Pancreas (tissue), 10 donors: ENCODE measurements at places on chromosomes 2 and 18. TPM values are rescaled to one million over a fixed set of nuclear protein-coding genes. Genes with fewer than 3 reads are reported as not detected.

GRCh38 chr2:227973241-227973640, 101.8 kb downstream of the DAW1 start:
- H3K27ac ChIP-seq = no peak overlapping the region
- H3K27me3 ChIP-seq = no peaks in the 10 kb centered on the region
- H3K36me3 ChIP-seq = no peaks in the 10 kb centered on the region

- no peaks in the 10 kb centered on the region for H3K4me1 ChIP-seq
- no peak overlapping the region for H3K27ac ChIP-seq
- no peak overlapping the region for H3K4me3 ChIP-seq
- DNase-seq = no peak
Measured at GRCh38 chr2:129347486-129348217, 631.8 kb upstream of the RAB6C start.

- DNase-seq = no peak
- H3K4me1 ChIP-seq = peaks cover 17% of the 10 kb centered on the region
- no peak overlapping the region for H3K27ac ChIP-seq
Measured at GRCh38 chr2:231927566-231927890, 1.3 kb upstream of the NPPC start.

DNA sequence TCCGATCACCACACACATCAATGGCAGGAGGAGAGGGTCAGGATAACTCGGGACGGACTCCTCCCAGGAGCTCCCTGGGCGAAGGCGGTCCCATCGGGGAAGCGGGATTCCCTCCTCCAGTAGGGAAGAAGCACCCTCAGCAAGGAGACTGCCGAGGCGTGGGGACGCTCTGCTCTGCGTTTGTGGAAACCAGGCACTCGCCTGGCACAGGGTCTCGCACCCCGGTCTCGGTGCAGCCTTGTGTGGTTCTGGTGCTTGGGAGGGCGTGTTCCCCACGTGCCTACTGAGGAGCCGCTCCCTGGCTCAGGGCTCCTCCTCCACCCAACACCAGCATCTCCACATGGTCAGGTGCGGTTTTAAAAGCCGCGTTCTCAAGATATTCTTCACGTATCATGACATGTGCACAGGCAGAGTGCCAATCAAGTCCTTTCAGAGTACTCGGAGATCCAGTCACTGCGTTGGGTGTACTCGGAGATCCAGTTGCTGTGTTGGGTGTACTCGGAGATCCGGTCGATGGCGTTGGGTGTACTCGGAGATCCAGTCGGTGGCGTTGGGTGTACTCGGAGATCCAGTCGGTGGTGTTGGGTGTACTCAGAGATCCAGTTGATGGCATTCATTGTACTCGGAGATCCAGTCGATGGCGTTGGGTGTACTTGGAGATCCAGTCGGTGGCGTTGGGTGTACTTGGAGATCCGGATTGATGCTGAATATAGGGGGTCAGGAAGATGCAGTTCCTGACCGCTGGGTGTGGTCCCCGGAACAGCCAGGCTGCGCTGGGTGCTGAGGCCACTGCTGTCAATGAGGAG, 117.5 kb downstream of the RTP5 start:
- DNase-seq = no peak
- H3K4me3 ChIP-seq = no peak overlapping the region
- H3K36me3 ChIP-seq = no peaks in the 10 kb centered on the region
- H3K27ac ChIP-seq = no peak overlapping the region
- H3K27me3 ChIP-seq = no peaks in the 10 kb centered on the region

GRCh38 chr2:124995185-124995912, 970.3 kb downstream of the CNTNAP5 start:
- DNase-seq = no peak
- no peak overlapping the region for H3K27ac ChIP-seq
- no peak overlapping the region for H3K4me3 ChIP-seq

Gene CELF4
- 3.0 TPM for polyA plus RNA-seq

Gene DNAH7
- 2.8 TPM for polyA plus RNA-seq

DNA sequence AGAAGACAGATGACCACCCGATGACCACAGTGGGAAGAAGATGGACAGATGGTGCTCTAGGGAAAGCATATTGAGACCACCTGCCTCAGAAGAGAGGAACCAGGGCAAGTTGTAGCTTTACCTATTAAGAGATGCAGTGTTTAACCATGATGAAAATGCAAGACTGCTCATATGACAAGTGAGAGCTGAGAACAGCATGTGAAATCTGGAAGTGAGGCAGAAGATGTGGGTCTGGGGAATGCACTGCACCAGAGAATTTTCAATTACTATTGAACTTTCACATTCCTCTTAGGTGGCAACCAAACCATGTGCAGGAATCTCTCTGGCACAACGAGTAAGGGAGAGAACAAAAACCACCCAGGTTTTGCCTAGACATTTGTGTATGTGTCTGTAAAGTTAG, 184.8 kb upstream of the CRIM1 start:
- no peak overlapping the region for H3K4me3 ChIP-seq
- no peaks in the 10 kb centered on the region for H3K27me3 ChIP-seq
- DNase-seq = no peak
- no peaks in the 10 kb centered on the region for H3K4me1 ChIP-seq
- no peak overlapping the region for H3K27ac ChIP-seq

Gene LRRC30
- polyA plus RNA-seq = not detected

Gene VWC2L
- polyA plus RNA-seq = 0.12 TPM

GRCh38 chr2:127106991-127107621, at the start of gene BIN1:
BIN1 (minus strand) TSS chr2:127107154; CDS start chr2:127106943, 211 bp downstream.
- no peaks in the 10 kb centered on the region for H3K27me3 ChIP-seq
- DNase-seq = peak; percentile 92
- H3K4me3 ChIP-seq = peak within 1 kb of the TSS; percentile 74
- H3K4me1 ChIP-seq = peaks cover 4% of the 10 kb centered on the region
- no peaks in the 10 kb centered on the region for H3K36me3 ChIP-seq

Gene SPIRE1
- 6.8 TPM for polyA plus RNA-seq

DNA sequence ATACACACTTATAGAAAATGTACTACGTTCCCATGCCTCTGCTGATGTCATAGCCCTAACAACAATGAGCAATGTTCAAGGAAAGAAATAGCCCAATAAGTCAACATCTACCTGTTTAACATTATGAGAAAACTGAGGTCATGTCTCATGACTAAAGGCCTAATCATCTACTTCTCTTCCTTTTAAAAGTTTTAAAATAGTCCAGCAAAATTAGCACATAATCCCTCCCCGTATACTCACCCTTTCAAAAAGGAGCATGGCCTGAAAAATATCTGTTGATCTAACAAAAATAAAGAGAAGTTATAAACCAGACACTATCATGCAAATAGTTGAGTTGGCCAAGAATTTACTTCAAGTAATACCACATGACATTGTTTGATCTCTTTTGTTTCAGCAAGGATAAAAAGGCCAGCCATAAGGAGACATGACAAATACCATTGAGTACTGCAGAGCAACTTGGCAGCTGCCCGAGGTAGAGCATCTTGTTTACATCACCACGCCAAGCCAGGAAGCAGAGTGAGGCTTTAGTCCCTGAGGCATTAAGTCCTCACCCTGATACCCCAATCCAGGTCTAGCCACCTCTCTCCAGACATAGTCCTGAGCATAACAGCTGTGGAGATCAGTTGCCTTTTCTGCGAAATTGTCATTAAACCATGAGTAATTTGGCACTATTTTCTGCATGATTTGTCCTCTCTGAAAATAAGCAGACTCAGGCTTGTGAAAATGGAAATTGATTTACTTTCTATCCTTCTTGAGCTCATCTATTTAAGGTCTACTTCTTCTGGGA, 137.4 kb upstream of the ETAA1 start:
- DNase-seq = peak; percentile 15
- no peak overlapping the region for H3K4me3 ChIP-seq
- no peaks in the 10 kb centered on the region for H3K36me3 ChIP-seq
- no peaks in the 10 kb centered on the region for H3K4me1 ChIP-seq

GRCh38 chr18:55086906-55087305, 127.6 kb upstream of the CCDC68 start:
- DNase-seq = no peak
- H3K36me3 ChIP-seq = no peaks in the 10 kb centered on the region
- H3K27me3 ChIP-seq = no peaks in the 10 kb centered on the region
- no peak overlapping the region for H3K27ac ChIP-seq
- H3K4me3 ChIP-seq = no peak overlapping the region

Gene GREB1
- polyA plus RNA-seq = 6.2 TPM

- DNase-seq = no peak
- no peaks in the 10 kb centered on the region for H3K36me3 ChIP-seq
- no peak overlapping the region for H3K27ac ChIP-seq
- no peak overlapping the region for H3K4me3 ChIP-seq
Measured at GRCh38 chr18:59833785-59834184, 66.0 kb upstream of the PMAIP1 start.

GRCh38 chr2:15092691-15093090, 460.2 kb downstream of the LRATD1 start:
- H3K27me3 ChIP-seq = no peaks in the 10 kb centered on the region
- no peaks in the 10 kb centered on the region for H3K36me3 ChIP-seq
- DNase-seq = no peak
- H3K4me1 ChIP-seq = no peaks in the 10 kb centered on the region

GRCh38 chr2:149438330-149438960, 108.1 kb downstream of the LYPD6 start:
- no peaks in the 10 kb centered on the region for H3K4me1 ChIP-seq
- H3K4me3 ChIP-seq = no peak overlapping the region
- H3K27ac ChIP-seq = no peak overlapping the region
- no peaks in the 10 kb centered on the region for H3K27me3 ChIP-seq

Gene MARCHF7
- polyA plus RNA-seq = 19.3 TPM

GRCh38 chr18:49767111-49768050, 46.0 kb downstream of the ACAA2 start:
- H3K4me1 ChIP-seq = no peaks in the 10 kb centered on the region
- DNase-seq = no peak
- no peak overlapping the region for H3K4me3 ChIP-seq

- H3K27me3 ChIP-seq = peaks cover 5% of the 10 kb centered on the region
- no peak overlapping the region for H3K27ac ChIP-seq
- H3K4me1 ChIP-seq = peaks cover 8% of the 10 kb centered on the region
- no peaks in the 10 kb centered on the region for H3K36me3 ChIP-seq
- no peak overlapping the region for H3K4me3 ChIP-seq
- no peak for DNase-seq
Measured at GRCh38 chr2:161423421-161424393, 7.6 kb downstream of the TBR1 start.

DNA sequence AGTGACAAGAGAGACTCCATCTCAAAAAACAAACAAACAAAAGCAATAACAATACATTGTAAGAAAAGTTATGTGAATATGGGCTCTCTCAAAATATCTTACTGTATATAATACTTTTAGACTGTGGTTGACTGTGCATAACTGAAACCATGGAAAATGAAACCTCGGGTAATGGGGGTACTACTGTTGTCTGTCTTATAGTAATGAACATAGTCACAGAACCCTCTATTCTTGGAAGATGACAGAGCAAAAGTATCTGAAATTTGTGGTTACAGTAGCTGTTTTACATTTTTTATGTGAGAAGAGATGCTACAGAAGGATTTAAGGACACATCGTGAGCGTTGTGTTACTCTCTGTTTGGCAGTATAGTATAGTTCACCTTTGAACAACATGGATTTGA, 60.5 kb downstream of the MAP4K4 start:
- no peak for DNase-seq
- no peaks in the 10 kb centered on the region for H3K27me3 ChIP-seq
- H3K36me3 ChIP-seq = no peaks in the 10 kb centered on the region
- H3K4me1 ChIP-seq = no peaks in the 10 kb centered on the region
- H3K4me3 ChIP-seq = no peak overlapping the region

DNA sequence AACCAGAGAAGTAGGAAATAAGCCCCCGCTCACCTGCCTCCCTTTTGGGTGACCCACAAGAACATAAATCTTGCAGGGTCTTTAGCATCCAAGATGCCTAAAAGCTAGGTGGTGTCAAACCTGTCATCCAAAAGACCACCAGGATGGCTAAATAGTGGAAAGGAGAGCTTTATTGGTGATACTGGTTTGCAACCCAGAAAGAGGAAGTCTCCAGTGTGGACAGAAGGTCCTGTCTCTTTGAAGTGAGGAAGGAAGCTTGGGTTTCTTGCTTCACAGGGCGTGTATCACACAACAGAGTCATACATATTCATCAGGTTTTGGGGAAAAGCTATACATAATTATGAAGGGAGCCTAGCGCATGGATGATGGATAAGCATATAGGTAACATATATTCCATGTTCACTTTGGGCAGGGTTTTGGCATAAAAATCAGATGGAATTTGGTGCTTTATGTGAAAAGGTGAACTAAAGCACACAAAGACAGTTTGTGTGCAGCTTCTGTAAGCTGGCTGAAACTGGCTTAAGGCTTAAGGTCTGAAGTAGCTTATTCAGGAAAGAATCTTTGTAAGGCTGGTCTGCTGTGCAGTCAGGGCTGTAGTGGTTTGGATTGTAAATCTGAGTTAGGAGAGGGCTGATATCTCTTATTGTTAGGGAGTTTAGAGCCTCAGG, 102.2 kb upstream of the MSH2 start:
- no peaks in the 10 kb centered on the region for H3K4me1 ChIP-seq
- no peak for DNase-seq
- no peak overlapping the region for H3K4me3 ChIP-seq
- no peaks in the 10 kb centered on the region for H3K36me3 ChIP-seq

DNA sequence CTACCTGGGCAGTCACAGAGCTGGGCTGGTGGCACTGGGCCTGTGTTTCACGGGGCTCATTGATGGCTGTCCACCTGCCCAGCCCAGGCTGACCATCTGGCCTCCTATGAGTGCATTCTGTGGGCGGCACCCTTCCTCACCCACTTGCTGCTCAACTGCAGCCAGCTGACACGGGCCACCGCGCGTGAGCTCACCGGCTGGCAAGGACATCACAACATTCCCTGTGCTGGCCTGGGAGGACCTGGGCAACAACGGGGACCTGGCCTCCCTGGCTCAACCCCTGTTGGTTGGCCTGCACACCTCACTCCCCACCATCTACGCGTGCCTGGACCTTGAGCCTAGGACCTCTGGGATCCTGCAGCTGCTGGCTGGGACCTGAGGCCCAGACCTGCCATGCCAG, 98.2 kb upstream of the DTNA start:
- no peak overlapping the region for H3K27ac ChIP-seq
- H3K4me3 ChIP-seq = no peak overlapping the region
- H3K36me3 ChIP-seq = no peaks in the 10 kb centered on the region
- H3K27me3 ChIP-seq = no peaks in the 10 kb centered on the region

DNA sequence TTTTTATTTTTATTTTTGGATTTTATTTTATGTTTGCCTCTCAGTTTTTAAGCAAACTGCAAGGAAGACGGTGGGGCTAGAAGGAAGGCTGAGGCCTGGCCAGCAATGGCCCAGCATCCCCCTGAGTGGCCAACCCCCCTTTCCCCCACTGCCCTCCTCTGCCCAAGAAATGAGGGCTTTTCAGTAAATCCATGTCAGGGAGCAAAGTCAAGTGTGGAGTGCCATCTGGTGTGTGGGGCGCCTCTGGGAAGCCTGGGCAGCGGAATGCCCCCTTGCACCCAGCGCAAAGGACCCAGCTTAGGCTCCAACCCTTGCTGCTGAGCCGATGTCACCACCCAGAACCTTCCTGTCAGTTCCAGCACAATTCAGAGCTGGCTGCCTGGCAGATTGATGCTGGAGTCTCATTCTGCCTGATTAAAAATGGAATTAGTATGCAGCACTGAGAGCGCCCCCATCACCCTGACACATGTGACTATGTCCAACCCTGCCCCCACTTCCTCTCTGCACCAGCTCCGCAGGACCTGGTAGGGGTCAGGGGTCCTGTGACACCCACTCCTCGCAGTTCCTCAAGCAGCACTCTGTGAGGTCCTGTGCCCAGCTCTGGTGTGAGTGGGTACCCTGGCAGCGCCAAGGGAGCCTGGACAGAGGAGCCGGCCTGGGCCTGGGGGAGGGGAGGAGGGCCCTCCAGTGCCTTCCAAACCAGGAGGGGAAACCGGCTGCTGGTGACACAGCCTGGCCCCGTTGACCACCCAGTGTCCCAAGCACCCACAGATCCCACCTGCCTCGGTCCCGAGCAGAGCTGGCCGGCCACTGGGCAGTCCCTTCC, 9.2 kb upstream of the ALPP start:
- H3K4me3 ChIP-seq = no peak overlapping the region
- no peak overlapping the region for H3K27ac ChIP-seq
- H3K27me3 ChIP-seq = no peaks in the 10 kb centered on the region
- peak; percentile 60 for DNase-seq
- H3K4me1 ChIP-seq = no peaks in the 10 kb centered on the region
- H3K36me3 ChIP-seq = no peaks in the 10 kb centered on the region
